ENCODE measurements at places on chromosomes 4 and X.
A peak's percentile ranks its signal among the peaks of the same experiment; 100 is the strongest.

DNA sequence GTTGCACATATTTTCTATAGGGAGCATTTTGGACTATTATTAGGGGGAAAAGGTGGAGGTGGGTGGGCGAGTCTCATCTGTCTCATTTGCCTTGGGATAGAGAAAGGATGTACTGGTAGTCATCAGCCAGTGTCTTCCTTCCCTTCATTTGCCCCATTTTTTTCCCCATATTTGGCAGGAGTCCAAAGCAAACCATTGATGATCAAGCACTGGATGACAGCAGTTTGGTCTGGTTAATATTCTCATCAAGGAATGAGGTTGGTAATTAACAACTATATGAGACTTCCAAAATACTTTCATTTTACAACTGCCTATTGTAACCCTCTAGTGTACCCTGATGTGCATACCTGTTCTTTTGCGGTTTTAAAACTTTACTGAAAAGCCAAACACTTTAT, 22.6 kb upstream of the IGFBP7 start:
- no peak overlapping the region for H3K27ac ChIP-seq
- H3K4me1 ChIP-seq = no peaks in the 10 kb centered on the region
- no peak for DNase-seq
- H3K4me3 ChIP-seq = no peak overlapping the region
- H3K36me3 ChIP-seq = no peaks in the 10 kb centered on the region

- H3K36me3 ChIP-seq = no peaks in the 10 kb centered on the region
- H3K27ac ChIP-seq = no peak overlapping the region
- H3K4me3 ChIP-seq = no peak overlapping the region
- no peak for DNase-seq
- no peaks in the 10 kb centered on the region for H3K27me3 ChIP-seq
Observed at GRCh38 chrX:68917799-68918198, 89.0 kb downstream of the EFNB1 start.

DNA sequence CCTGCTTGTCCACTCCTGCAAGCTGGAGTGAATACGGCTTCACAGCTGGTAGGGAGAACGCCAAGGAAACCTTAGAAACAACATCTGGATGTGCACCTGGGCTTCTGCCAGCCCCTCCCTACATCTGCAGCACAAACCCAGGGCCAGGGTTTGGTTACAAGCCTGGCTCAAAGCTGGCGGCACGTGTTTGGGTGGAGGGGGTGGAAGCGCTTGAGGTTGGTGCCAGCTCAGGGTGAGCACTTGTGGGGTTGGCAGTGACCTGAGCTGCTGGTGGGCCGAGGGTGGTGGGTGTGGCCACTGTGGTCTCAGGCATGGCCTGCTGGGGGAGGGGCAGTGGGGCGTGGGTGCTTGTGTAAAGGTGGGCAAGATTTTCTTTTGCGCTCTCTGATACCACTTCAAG, 15.6 kb downstream of the ELF4 start:
- H3K27ac ChIP-seq = no peak overlapping the region
- no peak overlapping the region for H3K4me3 ChIP-seq
- no peak for DNase-seq

GRCh38 chrX:132270021-132270420, 50.8 kb upstream of the RAP2C start:
- H3K27ac ChIP-seq = peak overlapping the region; percentile 49
- H3K36me3 ChIP-seq = no peaks in the 10 kb centered on the region
- no peak overlapping the region for H3K4me3 ChIP-seq
